Left kidney (tissue), 8 donors: ENCODE measurements at places on chromosomes 2 and 18. TPM values are rescaled to one million over a fixed set of nuclear protein-coding genes. Genes with fewer than 3 reads are reported as not detected.
A peak's percentile ranks its signal among the peaks of the same experiment; 100 is the strongest.

EN1 gene
- polyA plus RNA-seq = not detected

SEMA4F gene
- 6.3 TPM for polyA plus RNA-seq

TDRD15 gene
- not detected for polyA plus RNA-seq

GFPT1 gene
- 43.1 TPM for polyA plus RNA-seq

C2orf72 gene
- 4.0 TPM for polyA plus RNA-seq

SLC23A3 gene
- polyA plus RNA-seq = 22.3 TPM

ZBTB7C gene
- polyA plus RNA-seq = 12.8 TPM

IL1R1 gene
- 31.9 TPM for polyA plus RNA-seq

- peak; percentile 20 for DNase-seq
These were observed 258.5 kb downstream of the DOK6 start for GRCh38 chr18:69659142-69659651.

DNA sequence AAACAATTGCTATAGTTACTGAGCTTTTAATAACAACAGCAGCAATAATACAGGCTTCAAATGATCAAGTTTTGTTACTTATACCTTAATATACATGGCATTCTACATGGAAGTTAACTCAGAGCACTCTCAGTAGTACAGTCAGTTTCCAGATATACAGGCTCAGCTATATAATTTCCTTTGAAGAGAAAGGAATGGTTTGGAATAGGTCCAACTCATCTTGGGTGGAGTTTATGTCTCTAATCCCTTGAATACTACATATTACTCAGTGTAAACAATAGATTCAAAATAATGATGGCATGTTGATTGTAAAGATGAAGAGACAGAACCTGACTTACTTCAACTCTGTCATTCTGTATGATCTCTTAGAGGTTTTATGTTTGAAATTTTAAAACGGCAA lies 174.9 kb downstream of the EPHA4 start:
- DNase-seq = no peak

DNA sequence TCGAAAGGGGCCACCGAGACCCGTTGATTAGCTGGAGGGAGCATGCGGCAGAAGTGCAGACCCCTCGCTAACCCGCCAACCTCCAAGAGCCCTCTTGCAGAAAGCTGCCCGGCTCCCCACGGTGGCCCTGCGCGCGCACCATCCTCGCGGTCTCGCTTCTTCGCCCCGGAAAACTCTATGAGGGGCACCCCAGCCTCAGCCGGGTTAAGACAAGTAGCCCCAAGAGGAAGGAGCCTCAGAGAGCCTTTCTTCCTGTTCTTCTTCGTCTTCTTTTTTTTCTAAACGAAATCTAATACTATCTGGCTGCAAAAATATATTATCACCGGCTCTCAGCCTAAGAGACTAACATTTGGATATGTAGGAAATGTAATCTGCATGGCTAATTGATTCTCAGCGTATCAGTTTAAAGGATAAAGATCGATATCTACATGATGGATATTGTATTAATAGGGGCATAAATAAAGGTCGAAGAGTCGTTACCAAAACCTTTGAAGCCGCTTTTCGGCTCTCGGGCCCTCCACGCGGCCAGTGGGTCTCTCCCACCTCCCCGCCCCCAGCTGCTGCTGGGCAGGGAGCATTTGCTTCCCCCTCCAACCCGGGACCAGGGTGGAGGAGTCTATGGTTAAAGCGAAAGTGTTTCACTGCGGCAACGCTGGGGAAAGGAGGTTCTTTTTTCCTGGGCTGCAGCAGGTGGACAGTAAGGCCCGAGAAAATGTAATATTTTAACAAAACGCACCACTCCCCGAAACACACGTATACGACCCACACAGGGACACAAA lies 6.1 kb upstream of the PAX3 start:
- no peak for DNase-seq

GRCh38 chr2:101113441-101114267 lies 37.5 kb downstream of the TBC1D8 start:
- peak; percentile 70 for DNase-seq

- DNase-seq = no peak
These were observed 41.7 kb downstream of the AKAIN1 start for GRCh38 chr18:5155218-5155906.

- DNase-seq = no peak
These were observed 127.2 kb upstream of the EML6 start for GRCh38 chr2:54595999-54596902.

- no peak for DNase-seq
These were observed 6.9 kb downstream of the BOK start for GRCh38 chr2:241565411-241565810.

DNA sequence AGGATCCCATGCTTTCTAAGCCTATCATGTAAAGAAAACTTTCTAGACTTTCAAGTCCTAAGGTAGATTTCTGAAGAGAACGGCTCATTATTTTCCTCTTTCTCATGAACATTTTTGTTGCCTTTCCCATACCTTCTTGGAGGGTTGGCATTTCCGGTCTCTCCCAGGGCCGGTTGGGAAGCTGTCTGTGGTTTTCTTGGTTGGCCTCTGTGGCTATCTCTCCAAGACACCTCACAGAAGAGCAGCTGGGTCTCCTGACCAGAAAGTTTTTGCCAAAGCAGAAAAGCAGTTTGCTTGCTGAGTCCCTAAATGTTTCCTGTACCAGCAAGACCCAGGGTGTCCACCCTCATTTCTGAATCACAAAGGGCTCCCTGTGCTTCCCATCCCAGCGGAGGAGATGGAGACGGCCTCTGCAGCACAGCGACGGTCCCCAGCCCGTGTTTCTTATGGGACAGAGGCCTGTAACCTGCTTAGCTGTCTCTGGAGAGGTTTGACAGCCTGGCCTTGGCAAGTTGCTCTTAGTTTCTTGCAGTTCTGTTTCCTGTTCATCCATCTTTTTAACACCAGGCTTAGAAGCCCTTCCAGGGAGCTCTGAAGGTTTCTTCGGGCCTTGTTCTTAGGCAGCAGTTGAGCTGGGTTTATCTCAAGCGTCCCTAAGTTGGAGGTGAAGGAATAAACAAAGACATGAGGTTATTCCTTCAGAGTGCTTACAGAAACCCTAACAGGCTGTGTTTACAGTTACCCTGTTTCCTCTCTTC lies 39.8 kb downstream of the GREB1 start:
- DNase-seq = no peak

DNA sequence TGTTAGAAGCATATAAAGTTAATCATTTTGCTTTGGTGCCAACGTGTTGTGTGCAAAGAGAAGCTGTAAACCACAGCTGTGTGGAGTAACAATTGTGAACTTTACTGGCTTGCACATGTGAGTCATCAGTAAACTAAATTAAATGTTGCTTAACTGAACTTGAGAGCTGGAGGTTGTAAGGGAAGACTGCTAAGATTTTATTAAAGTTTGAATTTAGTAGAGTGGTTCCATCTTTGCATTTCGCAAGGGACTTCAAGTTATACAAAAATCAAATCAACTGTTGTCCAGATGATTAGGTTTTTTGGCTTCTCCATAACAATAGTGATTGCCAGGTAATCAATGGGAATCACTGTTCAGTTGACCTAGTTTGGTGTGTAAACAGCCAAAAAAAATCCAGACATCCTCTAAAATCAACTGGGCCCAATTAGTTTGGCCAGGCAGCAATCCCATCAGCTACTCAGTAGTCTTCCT lies 247.4 kb downstream of the MYO3B start:
- no peak for DNase-seq

DNA sequence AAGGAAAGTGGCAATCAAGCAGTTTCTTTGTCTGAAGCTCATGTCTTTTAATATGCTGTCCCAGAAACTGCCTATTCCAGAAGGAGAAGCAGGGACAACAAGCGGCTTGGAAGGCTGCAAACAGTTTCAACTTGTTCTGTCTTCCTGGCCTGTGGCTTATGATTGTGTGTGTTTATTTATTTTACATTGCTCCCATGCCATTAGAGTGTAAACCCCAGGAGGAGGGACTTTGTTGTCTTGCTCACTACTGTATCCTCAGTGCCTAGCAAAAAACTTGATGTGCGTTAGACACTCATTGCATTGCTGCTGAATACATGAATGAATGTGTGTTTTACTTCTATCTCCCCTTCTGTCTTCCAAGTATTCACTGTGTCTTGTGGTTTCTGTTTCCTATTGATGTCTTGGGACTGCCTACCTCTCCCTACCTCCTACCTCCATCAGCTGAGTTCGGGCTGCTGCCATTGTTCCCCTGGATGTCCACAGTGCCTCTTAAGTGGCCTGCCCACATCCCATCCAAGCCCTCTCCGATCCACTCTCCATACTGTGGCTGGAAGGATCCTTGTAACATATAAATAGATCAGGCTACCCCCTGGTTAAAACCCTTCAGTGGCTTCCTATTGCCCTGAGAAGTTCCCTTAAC lies 261.4 kb downstream of the DYSF start:
- DNase-seq = no peak

GRCh38 chr18:62735387-62735786 lies 20.0 kb downstream of the PHLPP1 start:
- no peak for DNase-seq

DNA sequence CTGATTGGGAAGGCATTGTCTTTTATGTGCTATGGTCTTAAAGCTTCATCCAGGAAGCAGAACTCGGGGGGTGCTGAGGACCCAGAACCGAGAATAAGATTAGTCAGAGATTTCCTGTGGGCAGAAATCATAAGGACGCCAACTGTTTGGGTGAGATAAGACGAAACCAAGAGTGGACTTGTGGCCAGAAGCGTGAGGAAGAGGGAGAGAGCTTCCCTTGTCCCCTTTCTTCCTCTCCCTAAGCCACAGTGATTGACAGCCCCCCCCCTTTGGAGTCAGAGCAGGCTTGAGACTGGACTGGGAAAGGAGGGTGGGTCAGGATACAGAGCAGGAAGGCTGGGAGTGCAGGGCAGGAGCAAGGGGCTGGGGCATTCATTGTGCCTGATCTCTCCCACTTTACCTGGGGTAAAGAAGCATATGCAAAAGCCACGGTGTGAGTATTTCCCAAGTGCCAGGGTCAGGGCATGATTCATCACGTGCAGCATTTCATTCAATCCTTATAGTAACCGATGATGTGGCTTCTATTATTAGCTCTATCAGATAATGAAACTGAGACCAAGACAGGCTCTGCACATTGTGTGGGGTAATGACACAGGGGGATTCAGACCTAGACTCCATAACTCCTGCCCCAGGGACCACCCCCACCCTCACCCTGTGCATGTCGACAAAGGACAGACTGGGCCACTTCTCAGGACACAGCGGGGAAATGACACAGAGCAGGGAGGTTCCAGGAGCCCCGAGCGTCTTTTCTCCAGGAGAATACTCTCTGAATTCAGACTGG lies 3.0 kb upstream of the IL1RN start:
- DNase-seq = no peak

- no peak for DNase-seq
These were observed 48.2 kb upstream of the CTAGE1 start for GRCh38 chr18:22465859-22466457.

- no peak for DNase-seq
These were observed 1029.9 kb upstream of the ACVR2A start for GRCh38 chr2:146814971-146815370.

DNA sequence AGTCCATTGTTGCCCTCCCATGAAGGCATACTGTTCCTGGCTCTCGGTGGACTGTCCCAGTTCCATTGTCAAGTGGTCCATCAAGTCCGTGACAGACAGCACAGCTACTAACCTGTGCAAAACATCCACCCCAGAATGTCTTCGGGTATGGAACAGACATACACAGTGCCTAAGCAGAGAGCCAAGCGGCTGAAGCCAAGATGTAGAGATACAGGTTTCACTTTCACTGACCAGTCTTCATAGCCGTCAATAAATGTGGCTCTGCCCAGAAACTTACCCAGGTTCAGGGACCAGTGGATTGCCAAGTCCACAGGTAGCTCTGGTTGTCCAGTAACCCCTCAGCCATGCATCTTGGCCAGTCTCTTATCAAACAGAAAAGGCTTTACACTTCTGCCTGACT lies 10.7 kb upstream of the PAPOLG start:
- DNase-seq = no peak

GRCh38 chr18:23231340-23232021 lies 96.2 kb downstream of the CABLES1 start:
- no peak for DNase-seq

DNA sequence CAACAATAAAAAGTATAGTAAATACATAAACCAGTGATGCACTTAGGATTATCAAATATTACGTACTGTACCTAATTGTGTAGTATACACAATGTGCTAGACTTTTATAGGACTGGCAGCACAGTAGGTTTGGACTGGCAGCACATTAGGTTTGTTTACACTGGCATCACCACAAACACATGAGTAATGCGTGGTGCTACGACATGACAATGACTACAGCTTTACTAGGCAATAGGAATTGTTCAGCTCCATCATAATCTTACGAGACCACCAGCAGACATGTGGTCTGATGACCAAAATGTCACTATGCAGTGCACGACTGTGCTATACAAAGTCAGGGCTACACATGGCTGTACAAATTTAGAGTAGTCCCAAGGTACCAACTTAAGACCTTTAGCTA lies 2.3 kb downstream of the MBOAT2 start:
- DNase-seq = no peak

DNA sequence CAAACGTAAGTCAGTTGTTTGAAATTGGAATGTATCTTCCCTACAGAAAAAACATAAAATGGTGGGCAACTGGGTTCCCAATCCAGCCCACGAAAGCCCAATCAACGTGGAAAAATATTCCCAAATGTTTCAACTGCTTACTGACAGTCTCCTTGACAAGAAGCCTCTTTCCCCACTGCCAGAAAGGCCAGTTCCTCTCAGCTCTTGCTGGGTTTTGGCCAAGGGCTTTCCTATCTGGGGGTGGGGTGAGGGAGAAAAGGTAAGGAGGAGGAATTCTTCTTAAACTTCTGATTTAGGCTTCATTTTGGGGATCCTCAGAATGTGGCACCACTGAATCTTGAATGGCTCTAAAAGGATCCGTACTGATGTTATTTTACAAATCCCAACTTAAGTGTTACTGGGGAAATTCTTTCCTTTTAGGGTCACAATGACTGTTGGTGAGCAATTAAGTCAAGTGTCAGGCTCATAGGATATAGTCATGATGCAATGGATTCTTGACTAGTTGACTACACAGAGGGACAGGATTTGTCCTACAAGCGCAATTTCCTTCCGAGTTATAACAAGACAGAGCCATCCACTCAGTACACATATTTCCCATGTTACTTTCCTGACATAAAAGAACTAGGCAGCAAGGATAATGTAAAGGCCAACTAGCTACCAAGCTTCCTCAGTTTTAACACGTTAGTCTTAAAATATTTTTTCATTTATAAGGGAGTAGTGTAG lies 73.6 kb downstream of the SPRED2 start:
- DNase-seq = no peak

DNA sequence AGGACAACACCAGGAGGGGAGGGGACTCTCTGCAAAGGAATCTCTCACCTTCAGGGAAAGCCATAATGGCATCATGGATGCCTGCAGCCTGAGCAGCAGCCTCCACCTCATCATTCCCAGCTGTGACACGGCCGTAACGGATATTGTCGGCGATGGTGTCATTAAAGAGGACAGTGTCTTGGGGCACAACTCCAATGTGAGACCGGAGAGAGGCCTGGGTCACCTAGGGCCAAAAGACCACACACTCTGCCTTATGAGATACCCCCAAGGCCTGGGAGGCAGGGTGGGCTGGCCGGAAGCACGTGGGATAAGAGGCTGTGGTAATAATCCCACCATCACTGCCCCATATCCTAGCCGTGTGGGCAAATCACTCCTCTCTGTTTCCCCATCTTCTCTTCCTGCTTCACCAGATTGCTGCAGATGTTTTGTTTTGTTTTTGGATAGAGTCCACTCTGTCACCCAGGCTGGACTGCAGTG lies 4.3 kb downstream of the ZFAND2B start:
- DNase-seq = no peak
